Heart right ventricle (tissue), 16 donors: ENCODE measurements at places on chromosomes 7 and 10. TPM values are rescaled to one million over a fixed set of nuclear protein-coding genes. Genes with fewer than 3 reads are reported as not detected.

DNA sequence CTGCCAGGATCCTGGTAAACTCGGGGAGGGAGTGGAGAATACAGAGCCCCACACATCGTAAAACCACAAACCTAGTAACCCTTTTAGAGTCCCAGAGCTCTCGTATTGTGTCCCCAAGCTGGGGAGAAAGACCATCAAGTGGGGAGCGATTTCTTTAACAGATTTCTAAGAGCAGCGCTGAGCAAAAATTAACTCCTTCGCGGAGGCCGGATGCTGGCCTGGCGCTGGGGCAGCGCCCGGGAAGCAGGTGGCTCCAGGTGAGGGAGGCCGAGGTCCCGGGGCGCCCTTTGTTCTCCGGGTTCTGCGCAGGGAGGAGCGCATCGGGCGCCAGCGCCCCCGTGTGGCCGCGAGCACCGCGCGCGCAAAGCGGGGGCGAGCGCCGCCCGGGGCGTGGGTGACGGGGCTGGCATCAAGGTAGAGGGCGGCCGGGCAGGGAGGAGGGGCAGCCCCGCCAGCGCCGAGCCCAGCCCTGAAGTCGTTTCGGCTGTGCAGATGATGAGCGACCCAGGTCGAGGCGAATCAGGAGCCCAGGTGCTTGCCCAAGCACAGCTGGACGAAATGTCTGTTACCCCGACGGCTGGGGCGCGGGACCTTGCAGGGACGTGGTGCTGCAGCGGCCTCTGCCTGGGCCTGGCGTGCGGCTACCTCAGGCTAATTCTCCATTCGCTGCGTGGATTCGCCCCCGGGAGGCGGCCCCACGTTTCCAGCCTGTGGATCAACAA, 10.4 kb upstream of the FGFR2 start:
- DNase-seq = peak; percentile 49

GRCh38 chr10:18350340-18350739, 210.1 kb downstream of the CACNB2 start:
- no peak for DNase-seq

Gene CTAGE4
- 0.15 TPM for total RNA-seq

- no peak for DNase-seq
These were observed 100.5 kb downstream of the KCNMA1 start for GRCh38 chr10:77537071-77537470.

GRCh38 chr10:72322280-72323058, 32.2 kb downstream of the DNAJB12 start:
- no peak for DNase-seq

DNA sequence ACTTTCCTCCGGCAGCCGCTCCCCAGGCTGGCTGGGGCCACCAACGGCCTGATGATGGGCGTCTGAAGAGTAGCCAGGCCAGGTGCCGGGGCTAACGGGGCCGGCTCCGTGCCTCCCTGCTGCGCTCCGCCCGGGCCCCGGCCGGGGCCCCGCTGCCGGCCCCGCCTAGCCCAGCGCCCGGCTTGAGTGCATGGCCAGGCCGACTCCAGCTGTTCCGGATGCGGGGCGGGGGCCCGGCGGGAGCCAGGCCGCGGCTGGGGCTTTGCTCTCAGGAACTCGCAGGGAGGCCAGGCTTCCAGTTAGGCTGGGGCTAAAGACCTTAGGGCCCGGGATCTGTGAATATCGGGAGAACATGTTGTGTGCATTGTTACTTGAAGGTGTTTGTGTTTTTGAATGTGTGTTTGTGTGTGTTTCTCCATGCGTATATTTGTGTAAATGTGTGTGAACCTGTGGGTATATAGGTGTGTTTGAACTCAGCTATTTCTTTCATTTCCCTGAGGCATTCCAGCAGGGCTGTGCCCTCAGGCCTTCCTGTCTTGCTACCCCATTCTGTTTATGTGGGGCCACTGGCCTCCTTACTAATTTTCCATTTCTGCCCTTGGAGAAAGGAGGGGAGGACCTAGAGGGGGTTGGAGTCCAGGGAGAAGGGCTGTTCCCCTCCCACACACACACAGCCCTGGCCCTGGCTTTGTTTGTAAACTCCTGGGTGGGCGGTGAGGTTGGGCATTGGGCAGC, 1.1 kb upstream of the LBX1 start:
- DNase-seq = no peak

Gene TWIST1
- 0.83 TPM for total RNA-seq

Gene CASP7
- total RNA-seq = 8.4 TPM

DNA sequence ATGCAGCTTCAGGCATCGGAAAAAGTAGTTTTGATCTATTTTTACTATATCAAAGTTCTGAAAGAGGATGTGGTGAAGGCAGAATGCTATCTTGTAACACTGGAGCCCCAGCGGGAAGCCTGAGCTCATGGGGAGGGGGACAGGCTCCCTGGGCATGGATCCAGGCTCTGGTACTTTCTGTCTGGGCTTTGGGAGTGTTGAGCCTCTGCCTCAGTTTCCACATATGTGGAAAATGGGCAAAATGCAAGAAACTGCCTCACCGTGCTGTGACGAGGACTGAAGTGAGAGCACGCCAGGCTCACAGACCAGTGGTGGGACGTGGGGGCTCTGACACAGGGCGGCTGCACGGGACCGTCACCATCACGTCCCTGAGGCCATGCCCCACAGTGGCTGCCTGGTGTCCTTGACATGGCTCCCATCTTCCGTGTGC, 182.9 kb upstream of the SHH start:
- DNase-seq = no peak

DNA sequence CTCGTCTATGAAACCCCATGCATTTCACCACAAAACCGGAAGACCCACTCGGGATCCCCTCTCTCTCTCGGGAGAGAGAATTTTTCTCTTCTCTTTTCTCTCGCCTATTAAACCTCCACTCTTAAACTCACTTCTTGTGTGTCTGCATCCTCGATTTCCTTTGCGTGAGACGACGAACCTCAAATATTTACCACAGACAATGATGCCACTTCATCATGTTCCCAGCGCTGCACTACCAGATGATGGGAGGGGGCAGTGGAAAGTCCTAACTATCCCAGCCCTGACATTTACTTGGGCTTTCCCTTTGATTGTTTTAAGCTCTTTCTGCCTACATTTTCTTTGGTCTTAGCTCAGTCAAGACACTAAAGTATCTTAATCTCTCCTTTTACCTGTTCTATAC, 906.7 kb downstream of the GRID1 start:
- no peak for DNase-seq

Gene SCART1
- 0.56 TPM for total RNA-seq

- DNase-seq = no peak
These were observed 20.6 kb downstream of the SHTN1 start for GRCh38 chr10:116984202-116984990.

GRCh38 chr7:131623154-131623553, 66.7 kb upstream of the PODXL start:
- peak; percentile 70 for DNase-seq

DNA sequence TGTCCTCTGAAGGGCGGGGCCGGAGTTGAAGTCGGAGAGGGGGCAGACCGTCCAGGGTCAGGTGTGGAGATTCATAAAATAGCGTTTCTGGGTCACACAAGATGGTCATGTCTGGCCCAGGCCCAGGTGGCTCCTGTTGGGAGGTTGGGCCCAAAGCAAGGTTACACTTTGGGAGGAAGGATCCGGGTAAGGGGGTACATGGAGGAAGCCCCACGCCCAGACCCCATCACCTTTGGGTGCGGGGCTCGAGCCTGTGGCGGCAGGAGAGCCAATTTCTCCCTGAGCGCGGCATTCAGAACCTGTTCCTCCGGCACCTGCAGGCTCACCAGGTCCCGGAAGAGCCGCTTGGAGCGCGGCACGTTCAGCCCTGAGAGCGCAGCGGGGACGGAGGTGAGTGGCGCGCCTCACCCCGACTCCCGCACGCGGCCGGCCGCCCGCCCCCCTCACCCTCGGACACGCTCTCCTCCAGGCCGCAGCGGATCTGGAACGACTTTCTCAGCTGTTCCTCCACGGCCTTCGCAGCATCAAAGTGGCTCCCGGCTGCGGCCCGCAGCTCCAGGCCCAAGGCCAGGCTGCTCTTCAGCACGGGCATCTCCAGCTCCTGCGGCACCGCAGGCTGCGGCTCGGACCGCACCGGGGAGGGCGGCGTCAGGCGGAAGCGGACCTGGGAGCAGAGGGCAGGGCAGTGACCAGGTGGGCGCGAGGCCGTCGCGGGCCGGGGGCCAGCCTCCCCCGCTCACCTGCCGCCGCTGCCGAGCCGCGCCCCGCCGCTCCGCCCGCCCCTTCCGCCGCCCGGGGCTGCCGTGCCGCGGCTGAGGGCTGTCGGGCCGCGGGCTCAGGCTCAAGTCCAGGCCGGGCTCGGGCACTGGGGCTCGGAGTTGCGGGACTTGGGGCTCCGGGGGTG, 644 bp downstream of the PPP1R35 start:
- peak; percentile 29 for DNase-seq

Gene MPP7
- 10.4 TPM for total RNA-seq

DNA sequence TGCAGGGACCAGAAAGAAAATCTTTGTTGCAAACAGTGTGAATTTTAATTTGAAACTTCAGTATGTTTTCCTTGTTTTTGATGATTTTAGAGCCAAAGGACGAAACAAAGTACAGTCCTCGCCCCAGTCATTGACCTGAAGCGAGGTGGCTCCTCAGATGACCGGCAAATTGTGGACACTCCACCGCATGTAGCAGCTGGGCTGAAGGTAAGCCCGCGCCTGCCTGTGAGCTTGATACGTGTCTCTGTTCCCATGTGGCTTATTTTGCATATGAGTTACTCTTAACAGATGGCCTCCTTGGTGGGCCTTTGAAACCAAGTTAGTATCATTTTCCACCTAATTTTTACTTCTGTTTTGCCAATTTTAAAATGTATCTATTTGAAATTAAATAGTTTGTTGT, 12.3 kb downstream of the RBM17 start:
- no peak for DNase-seq

GRCh38 chr7:140439359-140439758, 35.5 kb downstream of the RAB19 start:
- no peak for DNase-seq

DNA sequence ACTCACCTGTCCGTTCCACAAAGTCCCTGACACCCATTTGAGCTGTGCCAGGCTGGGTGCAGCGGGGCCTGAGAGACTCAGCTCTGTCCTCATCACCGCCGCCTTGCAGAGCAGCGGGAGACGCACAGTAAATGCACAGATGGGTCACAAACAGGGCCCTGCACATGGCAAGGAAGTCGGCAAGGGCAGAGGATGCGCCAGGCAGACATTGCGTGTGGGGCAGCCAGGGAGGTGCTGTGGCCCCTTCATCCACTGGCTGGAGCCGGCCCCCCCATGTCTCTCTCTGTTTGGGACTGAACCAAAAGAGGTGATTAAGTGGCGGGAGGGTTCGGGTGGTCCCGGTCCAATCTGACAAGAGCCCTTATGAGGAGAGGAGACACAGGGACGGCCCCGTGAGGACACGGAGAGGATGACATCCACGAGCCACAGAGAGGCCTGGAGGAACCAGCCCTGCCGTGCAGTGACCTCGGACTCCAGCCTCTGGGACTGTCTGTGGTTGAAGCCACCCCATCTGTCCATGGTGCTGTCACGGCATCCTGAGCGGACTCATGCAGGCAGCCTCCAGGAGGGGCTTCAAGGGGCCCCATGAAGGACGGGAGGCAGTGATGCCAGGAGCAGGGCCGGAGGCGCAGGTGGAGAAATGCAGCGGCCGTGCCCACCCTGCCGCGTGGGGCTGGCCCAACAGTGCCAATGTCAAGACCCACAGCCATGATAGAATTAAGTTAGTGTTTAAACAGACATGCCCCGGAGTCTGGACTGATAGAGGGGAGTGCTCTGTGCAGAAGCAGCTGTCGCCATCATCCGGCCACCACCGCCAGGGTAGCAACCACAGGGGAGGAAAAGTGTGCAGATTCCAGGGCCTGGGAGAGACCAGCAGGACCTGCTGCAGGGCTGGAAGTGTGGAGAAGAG, 28.4 kb upstream of the FOXL3 start:
- no peak for DNase-seq
